ENCODE measurements at places on chromosomes 16 and 17.
A peak's percentile ranks its signal among the peaks of the same experiment; 100 is the strongest.

DNA sequence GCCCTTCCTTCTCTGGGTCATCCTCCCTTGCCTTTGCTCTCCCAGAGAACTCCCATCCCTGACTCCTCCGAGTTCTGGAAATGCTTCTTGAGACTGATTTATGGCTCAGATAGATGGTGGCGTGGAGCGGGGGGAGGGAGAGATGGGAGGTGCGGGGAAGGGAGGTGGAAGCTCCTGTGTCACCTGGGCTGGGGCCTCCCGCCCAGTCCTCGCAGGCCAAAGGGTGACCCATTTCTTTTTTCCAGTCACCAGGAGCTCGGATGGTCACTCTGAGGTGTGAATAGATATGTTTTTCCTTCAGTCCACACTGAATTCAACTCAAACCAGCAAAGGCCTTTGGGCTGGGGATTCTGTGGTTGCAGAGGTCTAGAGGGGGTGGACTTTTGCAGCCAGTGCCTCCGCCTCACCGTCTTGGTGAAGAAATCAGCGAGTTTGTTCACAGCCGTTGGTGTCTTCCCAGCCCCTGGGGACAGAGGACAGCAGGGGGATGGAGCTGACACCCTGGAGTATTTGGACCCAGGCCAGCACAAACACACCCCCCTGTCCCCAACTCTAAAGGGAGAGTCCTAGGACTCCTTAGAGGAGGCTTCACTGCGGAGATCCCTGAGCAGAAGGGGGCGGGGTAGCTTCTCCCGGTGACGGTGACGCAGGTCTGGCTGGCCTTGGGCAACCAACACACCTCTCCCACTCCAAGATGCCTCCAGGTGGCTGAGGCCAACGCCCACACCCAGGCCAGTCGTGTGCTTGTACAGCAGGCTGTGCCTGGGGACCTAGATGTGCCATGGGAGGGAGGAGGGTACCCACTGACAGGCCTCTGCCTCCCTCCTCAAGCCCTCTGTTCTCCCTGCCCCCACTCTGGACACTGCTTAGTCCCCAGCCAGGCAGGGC is 80.6 kb downstream of the AMFR start:
- no peak for DNase-seq

DNA sequence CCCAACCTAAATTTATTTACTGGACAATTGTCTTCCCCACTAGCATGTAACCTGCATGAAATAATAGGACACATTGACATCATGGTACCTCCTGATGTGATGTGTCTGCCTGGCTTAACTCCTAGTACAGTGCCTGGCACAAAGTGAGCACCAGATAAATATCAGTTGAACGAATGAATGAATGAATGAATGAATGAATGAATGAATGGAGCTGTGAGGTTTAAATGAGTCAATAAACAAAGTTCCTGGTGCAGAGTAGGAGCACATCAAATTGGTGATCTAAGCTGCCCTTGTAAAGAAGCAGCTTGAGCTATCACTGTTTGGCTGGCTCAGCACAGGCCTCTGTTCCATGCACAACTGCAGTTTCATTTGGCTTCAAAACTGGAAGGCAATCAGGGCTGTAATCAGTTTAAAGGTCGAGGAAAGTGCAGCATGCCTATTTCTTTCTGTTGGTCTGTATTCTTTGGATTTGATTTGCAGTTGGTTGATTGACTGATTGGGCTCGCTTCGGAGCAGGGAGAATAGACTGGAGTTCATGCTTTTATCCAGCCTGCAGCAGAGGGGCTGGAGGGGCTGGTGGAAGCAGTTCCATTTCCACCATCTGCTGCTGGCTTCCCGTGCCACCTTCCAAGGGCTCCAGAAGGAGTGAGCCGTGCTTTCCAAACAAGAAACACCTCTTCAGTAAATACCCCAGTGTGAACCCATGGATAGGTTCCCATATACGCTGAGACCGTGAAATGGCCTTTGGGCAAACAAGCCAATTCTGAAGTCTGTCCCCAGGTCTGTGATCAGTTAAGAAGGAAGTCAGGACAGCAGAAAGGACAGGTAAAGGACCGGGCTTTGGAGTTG is 54.6 kb downstream of the GPRC5B start:
- DNase-seq: no peak

- no peak for DNase-seq
Measured at GRCh38 chr17:28515518-28515917, 9.4 kb downstream of the FOXN1 start.

DNA sequence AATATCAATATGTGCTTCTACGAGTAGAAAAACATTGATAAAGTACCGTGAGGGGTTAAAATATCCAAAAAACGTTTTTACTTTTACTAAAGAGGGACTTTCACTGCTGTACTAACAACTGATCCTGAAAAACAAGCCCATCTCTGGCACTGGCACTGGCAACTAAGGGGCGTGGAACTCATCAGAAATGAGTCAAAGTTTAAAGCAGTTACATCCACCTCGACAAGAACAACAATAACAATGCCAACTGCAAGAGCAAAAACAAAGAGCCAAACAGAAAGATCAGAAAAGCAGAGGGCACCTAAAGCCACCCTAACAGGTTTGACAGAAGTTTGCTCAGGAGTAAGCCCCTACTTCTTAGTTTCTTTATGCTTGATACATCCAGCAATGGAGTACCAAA is 13.1 kb downstream of the MBTPS1 start:
- peak; percentile 35 for DNase-seq

GRCh38 chr17:4152471-4152870 is 9.5 kb downstream of the CYB5D2 start:
- DNase-seq: peak; percentile 42

GRCh38 chr17:6064868-6065267 is 5.3 kb upstream of the WSCD1 start:
- no peak for DNase-seq

- peak; percentile 34 for DNase-seq
Measured at GRCh38 chr17:42010898-42011516, 6.2 kb downstream of the DNAJC7 start.

DNA sequence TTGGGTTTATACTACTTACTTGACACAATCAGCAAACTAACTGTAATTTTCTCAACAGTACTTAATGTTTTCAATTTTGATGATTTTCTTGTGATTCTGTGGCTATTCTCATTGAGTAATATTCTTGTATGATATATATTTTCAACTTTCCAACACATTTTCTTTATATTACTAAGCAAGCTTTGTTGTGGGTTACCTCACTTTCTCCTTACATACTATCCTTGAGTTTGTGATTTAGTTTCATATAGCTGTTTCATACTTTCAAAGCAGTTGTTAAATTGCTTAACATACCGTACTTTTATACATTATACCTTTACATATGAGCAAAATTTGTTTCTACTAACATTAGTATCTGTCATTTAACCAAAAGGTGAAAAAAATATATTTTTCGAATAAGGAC is 197.1 kb downstream of the BCAS3 start:
- DNase-seq: no peak

DNA sequence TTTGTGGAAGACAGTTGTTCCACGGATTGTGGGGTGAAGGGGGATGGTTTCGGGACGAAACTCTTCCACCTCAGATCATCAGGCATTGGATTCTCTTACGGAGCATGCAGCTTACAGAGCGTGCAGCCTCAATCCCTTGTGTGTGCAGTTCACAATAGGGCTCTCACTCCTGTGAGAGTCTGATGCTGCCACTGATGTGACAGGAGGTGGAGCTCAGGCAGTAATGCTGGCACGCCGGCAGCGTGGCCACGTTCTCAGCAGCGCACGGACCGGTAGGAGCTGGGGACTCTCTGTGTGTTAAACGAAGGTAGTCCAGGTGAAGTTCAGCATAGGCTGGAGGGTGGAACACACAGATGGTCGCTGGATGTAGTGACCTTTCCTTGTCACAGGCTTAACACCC is 37.8 kb downstream of the SEC14L1 start:
- no peak for DNase-seq

GRCh38 chr16:12295395-12295794 is 318.9 kb downstream of the SNX29 start:
- no peak for DNase-seq
